ENCODE measurements at places on chromosomes 1 and 21.

- DNase-seq, result no peak
These were observed 405.7 kb upstream of the NCAM2 start for GRCh38 chr21:20592463-20592862.

GRCh38 chr1:40187399-40187798 lies 26.2 kb downstream of the RLF start:
- no peak for DNase-seq

GRCh38 chr21:32329331-32329730 lies 30.7 kb downstream of the MRAP start:
- DNase-seq, result no peak

DNA sequence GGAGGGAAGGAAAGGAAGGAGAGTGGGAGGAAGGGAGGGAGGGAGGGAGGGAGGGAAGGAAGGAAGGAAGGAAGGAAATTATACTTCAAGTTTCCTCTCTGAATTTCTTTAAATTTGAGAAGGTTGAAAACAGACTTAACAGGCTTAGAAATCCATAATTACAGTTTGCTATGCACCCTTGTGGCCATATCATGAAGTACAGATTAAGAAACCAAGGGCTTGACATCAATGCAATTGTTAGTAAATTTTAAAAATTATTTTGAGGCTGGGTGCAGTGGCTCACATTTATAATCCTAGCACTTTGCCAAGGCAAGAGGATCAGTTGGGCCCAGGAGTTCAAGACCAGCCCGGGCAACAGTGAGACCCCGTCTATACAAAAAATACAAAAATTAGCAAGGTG lies 14.4 kb downstream of the ANP32E start:
- no peak for DNase-seq

GRCh38 chr1:186304982-186305949 lies 69.8 kb downstream of the TPR start:
- DNase-seq, result no peak

DNA sequence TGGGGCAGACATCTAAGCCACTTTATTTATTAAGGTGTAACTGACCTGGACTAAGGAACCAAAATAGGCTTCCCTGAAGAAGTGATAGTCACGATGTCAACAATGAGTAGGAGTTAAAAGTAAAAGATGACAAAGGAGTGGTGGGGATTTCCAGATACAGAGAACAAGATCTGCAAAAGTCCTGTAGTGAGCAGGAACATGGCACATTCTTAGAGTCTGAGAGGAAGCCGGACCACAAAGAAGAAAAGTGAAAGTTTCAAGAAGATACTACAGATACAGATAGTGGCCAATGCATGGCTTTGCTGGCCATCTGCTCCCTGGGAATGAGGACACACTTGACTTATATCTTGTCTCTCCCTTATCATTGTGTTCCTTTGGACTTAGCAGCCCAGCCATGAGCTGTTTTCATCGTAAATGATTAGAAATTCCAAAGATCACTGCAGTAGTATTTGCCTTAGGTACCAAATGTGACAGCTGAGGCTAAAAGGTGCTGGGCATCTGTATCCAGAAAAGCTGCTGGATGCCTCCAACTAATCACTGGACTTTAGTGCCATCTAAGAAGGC lies 302.4 kb upstream of the NR5A2 start:
- DNase-seq, result no peak

- no peak for DNase-seq
These were observed 3.6 kb downstream of the CERS2 start for GRCh38 chr1:150970808-150971582.

Data from CD4-positive, alpha-beta T cell treated with Interleukin-15 for 1 hour (primary cell).